ENCODE measurements at places on chromosomes 16 and 17.

DNA sequence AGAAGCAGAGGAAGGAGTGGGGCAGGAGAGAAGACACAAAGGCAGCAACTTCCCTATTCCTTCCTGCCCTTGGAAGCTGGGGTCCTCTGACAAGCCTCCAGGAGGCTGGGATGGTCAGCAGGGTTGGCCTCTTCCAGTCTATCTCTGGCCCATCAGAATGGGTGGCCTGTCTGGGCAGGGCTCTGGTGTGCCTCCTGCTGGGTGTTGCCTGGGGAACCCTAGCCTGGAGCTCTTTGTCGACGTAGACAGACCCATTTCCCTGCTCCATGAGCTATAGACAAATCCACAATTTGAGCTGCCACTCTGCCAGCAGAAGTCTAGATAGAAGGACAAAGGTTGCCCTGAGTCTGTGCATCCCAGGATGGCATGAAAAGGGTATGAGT lies 11.4 kb downstream of the IGFBP4 start:
- no peak for DNase-seq

- DNase-seq = no peak
Observed at GRCh38 chr17:75475144-75475835, 18.9 kb downstream of the TMEM94 start.

GRCh38 chr16:3096362-3096761 lies 2.7 kb downstream of the ZSCAN10 start:
- DNase-seq = no peak

DNA sequence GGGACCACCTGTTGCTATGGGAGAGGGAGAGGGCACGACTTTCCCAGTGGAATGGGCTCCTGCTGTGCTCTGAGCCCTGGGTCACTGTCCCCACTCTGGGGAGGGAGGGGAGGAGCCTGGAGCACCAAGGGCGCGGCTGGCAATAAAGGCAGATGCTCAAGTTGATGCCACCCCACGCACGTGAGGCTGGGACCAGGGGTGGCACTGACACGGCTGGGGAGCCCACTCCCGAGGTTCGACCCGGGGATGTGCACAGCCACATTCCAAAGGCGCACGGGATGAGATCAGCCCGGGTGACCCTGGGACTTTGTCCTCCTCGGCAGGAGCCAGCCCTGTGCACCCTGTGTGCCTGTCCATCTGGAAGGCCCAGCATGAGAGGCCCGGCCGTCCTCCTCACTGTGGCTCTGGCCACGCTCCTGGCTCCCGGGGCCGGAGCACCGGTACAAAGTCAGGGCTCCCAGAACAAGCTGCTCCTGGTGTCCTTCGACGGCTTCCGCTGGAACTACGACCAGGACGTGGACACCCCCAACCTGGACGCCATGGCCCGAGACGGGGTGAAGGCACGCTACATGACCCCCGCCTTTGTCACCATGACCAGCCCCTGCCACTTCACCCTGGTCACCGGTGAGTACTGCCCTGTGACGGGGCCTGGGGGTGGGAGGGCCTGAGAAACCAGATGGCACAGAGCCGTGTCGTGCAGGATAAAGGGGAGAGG lies at the start of gene ENPP7:
Gene ENPP7 (plus strand): TSS at position 175 of the 715 bp plus-strand sequence. CDS start 197 bp downstream, at position 372.
- no peak for DNase-seq

DNA sequence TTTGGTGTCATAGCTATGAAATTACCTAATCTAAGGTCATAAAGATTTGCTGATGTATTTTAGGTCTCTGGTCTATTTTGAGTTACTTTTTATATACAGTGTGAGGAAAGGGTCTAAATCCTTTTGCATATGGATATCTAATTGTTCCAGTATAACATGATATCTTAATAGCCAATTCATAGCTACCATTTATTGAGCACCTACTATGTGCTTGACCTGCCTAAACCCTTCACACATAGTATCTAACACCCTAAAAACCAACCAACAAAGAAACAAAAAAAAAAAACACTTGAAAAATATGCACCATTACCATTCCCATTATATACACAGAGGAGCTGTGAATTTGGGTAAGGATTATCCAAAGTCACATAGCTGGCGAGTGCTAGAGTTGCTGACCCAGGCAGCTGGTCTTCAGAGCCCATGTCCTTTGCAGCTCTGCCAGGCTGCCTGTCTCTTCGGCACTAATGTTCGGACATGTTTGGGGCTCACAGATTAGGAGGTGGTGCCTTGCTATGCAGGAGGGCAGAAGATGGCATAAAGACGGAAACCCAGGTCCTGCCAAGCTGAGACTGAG lies 48.8 kb upstream of the MTSS2 start:
- no peak for DNase-seq

DNA sequence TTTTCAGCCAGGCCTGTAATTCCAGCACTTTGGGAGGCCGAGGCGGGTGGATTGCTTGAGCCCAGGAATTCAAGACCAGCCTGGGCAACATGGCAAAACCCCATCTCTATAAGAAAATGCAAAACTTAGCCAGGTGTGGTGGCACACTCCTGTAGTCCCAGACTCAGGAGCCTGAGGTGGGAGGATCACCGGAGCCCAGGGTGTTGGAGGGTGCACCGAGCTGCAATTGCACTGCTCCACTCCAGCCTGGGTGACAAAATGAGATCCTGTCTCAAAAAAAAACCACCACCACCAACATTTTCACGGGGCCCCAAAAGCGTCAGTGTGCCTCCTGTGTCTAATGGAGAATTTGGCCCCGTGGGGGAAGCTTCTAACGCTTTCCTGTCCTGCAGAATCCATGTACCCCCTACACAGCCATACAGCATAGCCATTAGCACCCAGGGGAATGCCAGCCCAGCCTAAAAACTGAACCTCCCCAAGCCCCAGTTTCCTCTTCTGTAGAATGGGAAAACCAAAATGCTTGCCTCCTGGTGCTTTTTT lies 22.2 kb upstream of the MAP3K14 start:
- no peak for DNase-seq

GRCh38 chr16:7013990-7014389 lies 318.7 kb upstream of the RBFOX1 start:
- no peak for DNase-seq

GRCh38 chr17:57170866-57171265 lies 85.5 kb upstream of the MSI2 start:
- DNase-seq = no peak

DNA sequence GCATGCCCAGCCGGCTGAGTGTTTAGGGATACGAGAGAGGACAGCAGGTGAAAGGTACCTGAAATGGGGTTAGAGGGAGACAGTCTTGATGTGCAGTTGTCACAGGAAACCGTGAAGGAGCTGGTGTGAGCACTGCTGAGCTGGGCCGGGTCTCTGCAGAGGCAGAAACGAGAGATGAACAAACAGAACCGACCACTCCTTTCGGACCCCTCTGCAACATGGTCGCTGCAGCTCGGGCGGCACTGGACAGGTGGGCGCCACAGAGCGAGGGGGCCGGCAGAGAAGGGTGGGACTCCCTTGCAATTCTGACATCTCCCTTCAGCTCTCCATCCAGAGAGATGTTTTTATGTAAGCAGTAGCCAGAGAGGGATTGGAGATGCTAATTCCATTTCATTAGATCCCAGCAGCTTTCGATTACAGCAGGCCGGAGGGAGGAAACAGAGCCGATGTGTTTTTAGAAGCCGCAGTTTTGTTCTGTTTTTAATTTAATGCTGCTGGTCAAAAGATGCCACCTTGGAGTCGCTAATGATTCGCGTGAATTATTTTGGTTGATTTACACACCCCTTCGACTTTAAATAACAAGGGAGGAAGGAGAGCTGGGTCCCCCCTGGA lies 86.3 kb upstream of the RPL38 start:
- DNase-seq = no peak
